Thoracic aorta (tissue), 2 donors: ENCODE measurements at places on chromosomes 5 and 9. TPM values are rescaled to one million over a fixed set of nuclear protein-coding genes. Genes with fewer than 3 reads are reported as not detected.

The IER5L gene
- total RNA-seq, result 65.4 TPM

The TAS2R1 gene
- total RNA-seq, result not detected

The GPR150 gene
- total RNA-seq, result 1.1 TPM

The SLCO6A1 gene
- total RNA-seq, result not detected

The BRD3 gene
- 22.1 TPM for total RNA-seq

DNA sequence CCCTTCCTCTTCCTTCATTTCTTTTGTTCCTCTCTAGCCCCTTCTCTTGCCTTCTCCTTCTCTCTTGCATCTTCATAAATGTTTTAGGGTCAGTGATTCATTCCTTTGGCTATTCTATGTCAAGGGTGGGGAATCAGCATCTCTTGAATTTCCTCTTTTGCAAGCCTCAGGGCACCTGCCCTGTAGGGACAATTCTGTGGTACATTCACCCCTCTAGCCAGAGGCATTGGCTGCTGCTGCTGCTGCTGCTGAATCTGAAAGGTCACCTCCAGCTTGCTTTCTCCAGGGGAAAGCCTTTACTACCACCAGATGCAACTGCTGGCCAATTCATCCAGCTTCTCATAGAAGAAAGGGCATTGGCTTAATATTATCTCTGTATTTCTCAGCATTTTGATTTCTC is 87.3 kb downstream of the INSYN2B start:
- no peak for DNase-seq
- no peaks in the 10 kb centered on the region for H3K27me3 ChIP-seq
- H3K27ac ChIP-seq, result no peak overlapping the region
- no peaks in the 10 kb centered on the region for H3K36me3 ChIP-seq
- H3K4me3 ChIP-seq, result no peak overlapping the region

GRCh38 chr5:73170522-73170921 is 2.5 kb upstream of the TMEM174 start:
- no peak for DNase-seq
- H3K4me1 ChIP-seq, result no peaks in the 10 kb centered on the region
- no peaks in the 10 kb centered on the region for H3K27me3 ChIP-seq
- H3K36me3 ChIP-seq, result no peaks in the 10 kb centered on the region
- H3K4me3 ChIP-seq, result no peak overlapping the region

GRCh38 chr5:116084287-116084691 is 536 bp upstream of the COMMD10 start:
- peaks cover 22% of the 10 kb centered on the region for H3K4me1 ChIP-seq
- peak overlapping the region; percentile 96 for H3K4me3 ChIP-seq
- DNase-seq, result no peak
- H3K36me3 ChIP-seq, result no peaks in the 10 kb centered on the region

DNA sequence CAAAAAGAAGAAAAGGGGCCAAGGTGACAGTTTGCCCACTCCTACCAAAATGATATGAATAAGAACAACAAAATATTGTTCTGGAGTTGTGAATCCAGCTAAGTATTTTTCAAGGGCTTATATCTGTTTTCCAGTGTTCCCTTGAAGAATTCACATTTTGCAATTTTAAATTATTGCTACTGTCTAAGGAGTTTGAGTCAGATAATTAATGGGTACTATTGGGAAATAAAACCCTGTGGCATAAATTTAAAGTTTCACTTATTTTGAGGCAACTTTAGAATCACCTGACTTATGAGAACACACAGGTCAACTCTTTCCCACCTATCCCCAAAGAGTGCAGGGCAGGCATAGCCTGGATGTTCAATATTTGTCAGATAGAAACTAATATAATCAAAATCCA is 188.0 kb upstream of the GHR start:
- DNase-seq, result no peak
- no peaks in the 10 kb centered on the region for H3K36me3 ChIP-seq
- H3K27ac ChIP-seq, result no peak overlapping the region
- no peaks in the 10 kb centered on the region for H3K27me3 ChIP-seq
- no peak overlapping the region for H3K4me3 ChIP-seq

DNA sequence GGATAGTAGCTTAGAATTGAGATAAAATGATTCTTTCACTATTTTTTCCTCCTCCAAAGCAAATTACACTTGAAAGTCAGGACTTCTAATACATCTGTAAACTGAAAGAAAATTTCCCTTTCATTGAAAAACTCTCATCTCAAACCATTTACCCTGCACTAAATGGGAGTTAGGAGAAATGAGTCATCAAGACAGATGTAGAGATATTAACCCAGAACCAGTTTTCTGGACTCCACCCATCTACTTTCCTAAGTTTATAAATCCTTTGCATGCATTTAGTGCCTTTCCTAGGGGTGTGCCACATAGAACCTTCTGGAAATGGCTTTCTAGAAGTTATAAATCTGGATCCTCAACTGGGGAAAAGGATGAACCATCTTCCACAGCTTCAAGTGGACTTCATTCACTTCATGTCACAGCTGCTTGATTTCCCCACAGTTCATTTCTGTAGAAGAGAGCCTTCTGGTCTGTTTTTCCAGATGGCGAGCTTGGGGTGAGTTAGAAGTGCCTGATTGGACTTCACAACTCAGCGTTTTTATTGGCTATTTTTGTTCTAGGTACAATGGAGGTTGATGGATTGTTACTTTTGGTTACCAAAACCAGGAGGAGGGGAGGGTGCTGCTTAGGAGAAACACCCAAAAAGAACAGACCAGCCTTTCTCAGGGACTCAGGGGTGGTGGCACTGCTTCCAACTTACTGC is 72.5 kb upstream of the GPR151 start:
- peaks cover 11% of the 10 kb centered on the region for H3K36me3 ChIP-seq
- no peak overlapping the region for H3K27ac ChIP-seq
- H3K4me3 ChIP-seq, result no peak overlapping the region
- no peaks in the 10 kb centered on the region for H3K27me3 ChIP-seq
- H3K4me1 ChIP-seq, result no peaks in the 10 kb centered on the region

DNA sequence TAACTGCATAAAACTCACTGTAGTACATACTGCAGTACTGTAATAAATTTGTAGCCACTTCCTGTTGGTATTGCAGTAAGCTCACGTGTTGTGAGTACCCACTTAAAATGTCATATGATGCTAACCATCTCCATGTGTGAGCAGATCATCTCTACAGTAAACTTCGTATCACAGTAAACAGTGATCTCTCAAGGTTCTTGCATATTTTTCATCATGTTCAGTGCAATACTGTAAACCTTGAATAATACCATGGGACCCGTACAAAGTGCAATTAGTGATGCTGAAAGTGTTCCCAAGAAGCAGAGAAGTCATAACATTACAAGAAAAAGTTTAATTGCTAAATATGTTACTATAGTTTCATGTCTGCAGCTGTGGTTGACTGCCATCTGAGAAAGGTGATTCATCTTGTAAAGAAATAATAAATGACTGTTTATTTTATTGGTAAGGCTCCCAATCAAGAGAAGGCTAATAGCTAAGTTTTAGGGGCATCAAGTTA is 253.8 kb upstream of the POU5F2 start:
- H3K36me3 ChIP-seq, result no peaks in the 10 kb centered on the region
- peaks cover 19% of the 10 kb centered on the region for H3K4me1 ChIP-seq
- H3K27me3 ChIP-seq, result no peaks in the 10 kb centered on the region

GRCh38 chr5:72618708-72619107 is 111.5 kb upstream of the ZNF366 start:
- no peaks in the 10 kb centered on the region for H3K36me3 ChIP-seq
- H3K27ac ChIP-seq, result no peak overlapping the region
- H3K4me1 ChIP-seq, result peaks cover 11% of the 10 kb centered on the region

- DNase-seq, result no peak
- H3K4me3 ChIP-seq, result no peak overlapping the region
- H3K36me3 ChIP-seq, result no peaks in the 10 kb centered on the region
- peak overlapping the region; percentile 39 for H3K27ac ChIP-seq
- H3K27me3 ChIP-seq, result no peaks in the 10 kb centered on the region
Observed at GRCh38 chr9:3912817-3913216, 387.0 kb upstream of the RFX3 start.

GRCh38 chr9:122020398-122020797 is 72.7 kb downstream of the TTLL11 start:
- peaks cover 36% of the 10 kb centered on the region for H3K4me1 ChIP-seq
- no peaks in the 10 kb centered on the region for H3K36me3 ChIP-seq
- H3K27ac ChIP-seq, result peak overlapping the region; percentile 77
- H3K4me3 ChIP-seq, result peak overlapping the region; percentile 60

DNA sequence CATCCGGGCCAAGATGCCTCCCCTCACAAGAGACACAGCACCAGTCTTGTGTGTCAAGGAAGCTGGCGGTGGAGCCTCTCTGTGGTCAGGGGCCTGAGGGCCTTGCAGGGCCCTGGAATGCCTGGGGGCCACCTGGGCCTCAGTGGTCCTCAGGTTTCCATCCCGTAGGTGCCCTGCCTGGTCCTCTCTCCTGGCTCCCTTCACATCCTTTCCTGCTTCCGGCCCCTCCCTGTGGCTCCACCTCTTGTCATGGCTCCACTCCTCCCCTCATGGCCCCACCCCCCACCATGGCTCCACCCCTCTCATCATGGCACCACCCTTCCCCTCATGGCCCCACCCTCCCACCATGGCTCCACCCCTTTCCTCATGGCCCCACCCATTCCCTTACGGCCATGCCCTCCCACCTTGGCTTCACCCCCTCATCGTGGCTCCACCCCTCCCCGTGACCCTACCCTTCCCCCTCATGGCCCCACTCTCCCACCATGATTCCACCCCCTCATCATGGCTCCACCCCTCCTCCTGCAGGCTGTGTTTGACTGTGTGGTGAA is 175.8 kb downstream of the CACNA1B start:
- no peaks in the 10 kb centered on the region for H3K36me3 ChIP-seq
- H3K27ac ChIP-seq, result no peak overlapping the region
- H3K4me1 ChIP-seq, result no peaks in the 10 kb centered on the region
- H3K27me3 ChIP-seq, result no peaks in the 10 kb centered on the region
- DNase-seq, result no peak

GRCh38 chr9:87109851-87110250 is 162.5 kb upstream of the GAS1 start:
- DNase-seq, result no peak
- H3K27me3 ChIP-seq, result no peaks in the 10 kb centered on the region
- H3K4me1 ChIP-seq, result peaks cover 29% of the 10 kb centered on the region
- H3K36me3 ChIP-seq, result no peaks in the 10 kb centered on the region

- H3K27ac ChIP-seq, result no peak overlapping the region
- DNase-seq, result no peak
- no peaks in the 10 kb centered on the region for H3K36me3 ChIP-seq
- no peak overlapping the region for H3K4me3 ChIP-seq
- H3K27me3 ChIP-seq, result no peaks in the 10 kb centered on the region
- no peaks in the 10 kb centered on the region for H3K4me1 ChIP-seq
Observed at GRCh38 chr5:38023371-38023770, 183.5 kb upstream of the GDNF start.

GRCh38 chr5:142520885-142521284 is 165.0 kb downstream of the FGF1 start:
- no peaks in the 10 kb centered on the region for H3K4me1 ChIP-seq
- DNase-seq, result no peak
- H3K27ac ChIP-seq, result no peak overlapping the region
- no peaks in the 10 kb centered on the region for H3K36me3 ChIP-seq
- H3K27me3 ChIP-seq, result no peaks in the 10 kb centered on the region
- no peak overlapping the region for H3K4me3 ChIP-seq

- no peaks in the 10 kb centered on the region for H3K27me3 ChIP-seq
- no peak for DNase-seq
- H3K36me3 ChIP-seq, result no peaks in the 10 kb centered on the region
Observed at GRCh38 chr5:54630738-54631359, 113.3 kb downstream of the SNX18 start.

- peaks cover 2% of the 10 kb centered on the region for H3K4me1 ChIP-seq
- H3K27me3 ChIP-seq, result no peaks in the 10 kb centered on the region
- no peaks in the 10 kb centered on the region for H3K36me3 ChIP-seq
Observed at GRCh38 chr5:113524927-113525326, 11.4 kb downstream of the YTHDC2 start.

GRCh38 chr5:31194892-31195555 is 1.5 kb downstream of the CDH6 start:
- H3K27me3 ChIP-seq, result no peaks in the 10 kb centered on the region
- H3K4me1 ChIP-seq, result peaks cover 26% of the 10 kb centered on the region
- H3K36me3 ChIP-seq, result no peaks in the 10 kb centered on the region
- DNase-seq, result no peak
- peak overlapping the region; percentile 79 for H3K4me3 ChIP-seq

- no peaks in the 10 kb centered on the region for H3K36me3 ChIP-seq
- no peaks in the 10 kb centered on the region for H3K27me3 ChIP-seq
- no peak for DNase-seq
- no peaks in the 10 kb centered on the region for H3K4me1 ChIP-seq
Observed at GRCh38 chr9:31272456-31273295, 1111.8 kb upstream of the ACO1 start.

DNA sequence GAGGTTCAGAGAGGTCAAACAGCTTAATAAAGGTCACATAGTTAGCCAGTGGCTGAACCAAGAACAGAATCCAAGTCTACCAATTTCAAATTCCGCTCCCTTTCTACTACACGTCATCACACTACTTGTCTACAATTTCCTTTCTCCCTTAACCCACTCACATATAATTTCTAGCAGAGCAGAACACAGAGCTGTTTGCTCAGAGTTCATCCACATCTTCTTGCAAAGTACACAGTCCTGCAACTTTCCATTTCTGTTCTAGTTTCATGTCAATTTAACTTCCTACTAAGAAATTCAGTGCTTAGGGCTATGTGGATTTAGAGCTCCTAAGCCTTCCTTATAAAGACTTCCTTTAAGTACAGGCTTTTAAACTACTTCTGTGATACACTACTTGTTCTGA is 61.3 kb downstream of the MEGF9 start:
- DNase-seq, result no peak
- no peaks in the 10 kb centered on the region for H3K27me3 ChIP-seq
- H3K36me3 ChIP-seq, result no peaks in the 10 kb centered on the region

- DNase-seq, result no peak
- H3K4me1 ChIP-seq, result peaks cover 4% of the 10 kb centered on the region
- no peaks in the 10 kb centered on the region for H3K36me3 ChIP-seq
- H3K27ac ChIP-seq, result no peak overlapping the region
Observed at GRCh38 chr5:55923865-55924500, 70.8 kb downstream of the IL6ST start.

DNA sequence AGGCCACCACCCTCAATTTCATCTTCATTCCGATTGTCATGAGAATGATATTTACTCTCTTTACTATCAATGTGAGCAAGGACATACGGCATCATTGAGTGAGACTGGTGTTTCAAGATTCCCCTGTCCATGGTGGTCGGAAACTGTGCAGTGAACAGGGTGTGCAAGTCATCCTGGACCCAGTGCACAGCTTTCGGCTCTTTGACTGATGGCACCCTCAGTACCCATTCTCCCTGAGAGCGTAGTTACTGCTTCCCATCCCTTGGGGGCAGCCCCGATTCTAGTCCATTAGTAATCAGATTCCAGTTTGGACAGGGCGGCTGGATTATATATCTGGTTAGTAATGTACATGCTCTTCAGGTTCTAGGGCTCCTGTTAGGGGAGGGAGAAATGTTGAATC is 61.7 kb upstream of the SUB1 start:
- no peaks in the 10 kb centered on the region for H3K36me3 ChIP-seq
- no peak overlapping the region for H3K27ac ChIP-seq
- no peak for DNase-seq

GRCh38 chr5:67003935-67004729 is 192.5 kb downstream of the CD180 start:
- H3K4me1 ChIP-seq, result peaks cover 40% of the 10 kb centered on the region
- no peaks in the 10 kb centered on the region for H3K36me3 ChIP-seq
- DNase-seq, result peak; percentile 58
- H3K4me3 ChIP-seq, result peak overlapping the region; percentile 72
- H3K27ac ChIP-seq, result peak overlapping the region; percentile 70

- DNase-seq, result no peak
- no peaks in the 10 kb centered on the region for H3K27me3 ChIP-seq
- no peaks in the 10 kb centered on the region for H3K36me3 ChIP-seq
- no peaks in the 10 kb centered on the region for H3K4me1 ChIP-seq
Observed at GRCh38 chr5:175617447-175617846, 40.4 kb upstream of the HRH2 start.
